ENCODE measurements at places on chromosomes 5 and 9. TPM values are rescaled to one million over a fixed set of nuclear protein-coding genes. Genes with fewer than 3 reads are reported as not detected.

ABCA2 gene
- total RNA-seq: 62.0 TPM

RANBP17 gene
- not detected for total RNA-seq

CCDC180 gene
- total RNA-seq: 3.6 TPM

AQP7 gene
- total RNA-seq: not detected

LAMC3 gene
- total RNA-seq: not detected

DELE1 gene
- 65.8 TPM for total RNA-seq

PCDH12 gene
- total RNA-seq: 0.29 TPM

INSL6 gene
- total RNA-seq: not detected

PCDHGC5 gene
- not detected for total RNA-seq

SHROOM1 gene
- 3.3 TPM for total RNA-seq

DMRT1 gene
- not detected for total RNA-seq

TAF11L10 gene
- total RNA-seq: not detected

CARTPT gene
- not detected for total RNA-seq

NDUFS4 gene
- total RNA-seq: 53.0 TPM

BHMT2 gene
- not detected for total RNA-seq

RNF183 gene
- total RNA-seq: not detected

PCDHB16 gene
- not detected for total RNA-seq

KIF24 gene
- 11.4 TPM for total RNA-seq

GFPT2 gene
- total RNA-seq: not detected

ATP6V0E1 gene
- total RNA-seq: 129 TPM

SPINK7 gene
- total RNA-seq: not detected

NIPAL4 gene
- not detected for total RNA-seq

FCN1 gene
- not detected for total RNA-seq

RNF130 gene
- total RNA-seq: 4.0 TPM

SARDH gene
- 3.4 TPM for total RNA-seq

SLC28A3 gene
- total RNA-seq: not detected

CARD9 gene
- total RNA-seq: 1.3 TPM

ADAMTSL1 gene
- not detected for total RNA-seq

FSTL4 gene
- total RNA-seq: not detected

UGT3A2 gene
- total RNA-seq: not detected

CBY3 gene
- total RNA-seq: 0.55 TPM

LCN1 gene
- not detected for total RNA-seq

IFNA13 gene
- not detected for total RNA-seq

DNAJC18 gene
- total RNA-seq: 5.4 TPM

ANKRA2 gene
- 13.4 TPM for total RNA-seq

CNTRL gene
- 80.8 TPM for total RNA-seq

FBP1 gene
- total RNA-seq: 0.31 TPM

PRDM9 gene
- total RNA-seq: not detected

CCL27 gene
- not detected for total RNA-seq

TNPO1 gene
- total RNA-seq: 90.2 TPM

RIGI gene
- total RNA-seq: 19.2 TPM

IFNA2 gene
- not detected for total RNA-seq

POU5F2 gene
- total RNA-seq: 1.1 TPM

SLC25A46 gene
- total RNA-seq: 47.3 TPM

FAM78A gene
- total RNA-seq: 99.2 TPM

SLC46A2 gene
- total RNA-seq: not detected

VAV2 gene
- 10.1 TPM for total RNA-seq

KIF12 gene
- not detected for total RNA-seq

SPINK4 gene
- total RNA-seq: not detected

SRD5A1 gene
- total RNA-seq: 15.9 TPM

TXNDC8 gene
- total RNA-seq: not detected
